Fibroblast of upper back skin (primary cell): ENCODE measurements at places on chromosomes 7 and 10.

GRCh38 chr7:30760514-30761213 lies 8.7 kb downstream of the INMT start:
- DNase-seq, result no peak

GRCh38 chr10:26733750-26734568 lies 36.5 kb downstream of the PDSS1 start:
- no peak for DNase-seq

DNA sequence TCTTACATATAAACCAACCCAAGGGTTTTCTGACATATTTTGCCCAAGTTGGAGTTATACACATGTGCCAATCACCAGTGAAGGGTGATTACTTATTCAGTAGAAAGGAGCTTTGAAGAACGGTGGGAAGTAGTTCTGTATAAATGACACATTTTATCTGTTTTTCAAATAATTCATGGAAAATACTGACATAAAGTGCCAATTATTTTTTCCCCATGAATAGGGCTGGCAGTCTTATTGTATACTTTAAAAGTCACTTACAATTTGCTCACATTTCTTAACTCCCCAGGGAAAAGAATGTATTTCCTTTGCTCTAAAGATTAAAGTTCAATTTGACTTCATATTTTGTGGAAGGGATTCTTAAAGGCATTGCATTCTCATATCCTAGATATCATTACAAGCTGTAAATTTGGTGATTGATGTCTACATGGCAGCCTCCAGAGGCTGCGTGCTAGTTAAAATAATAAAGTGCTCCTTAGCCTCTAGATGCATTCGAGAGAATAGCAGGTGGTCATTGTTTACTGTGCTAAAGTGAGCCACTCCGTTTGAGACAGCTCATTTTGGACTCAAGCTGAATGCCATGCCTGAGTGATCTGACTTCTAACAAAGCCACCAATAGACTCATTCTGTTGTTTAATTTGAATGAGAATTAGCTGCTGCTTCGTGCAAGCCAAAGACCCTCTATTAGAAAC lies 148.8 kb upstream of the NRP1 start:
- no peak for DNase-seq

GRCh38 chr10:114412907-114413797 lies 8.8 kb upstream of the AFAP1L2 start:
- peak; percentile 40 for DNase-seq

- DNase-seq, result peak; percentile 23
Observed at GRCh38 chr7:93442478-93443224, 131.9 kb downstream of the CALCR start.

GRCh38 chr10:88070080-88070880 lies 206.9 kb downstream of the PTEN start:
- peak; percentile 21 for DNase-seq

DNA sequence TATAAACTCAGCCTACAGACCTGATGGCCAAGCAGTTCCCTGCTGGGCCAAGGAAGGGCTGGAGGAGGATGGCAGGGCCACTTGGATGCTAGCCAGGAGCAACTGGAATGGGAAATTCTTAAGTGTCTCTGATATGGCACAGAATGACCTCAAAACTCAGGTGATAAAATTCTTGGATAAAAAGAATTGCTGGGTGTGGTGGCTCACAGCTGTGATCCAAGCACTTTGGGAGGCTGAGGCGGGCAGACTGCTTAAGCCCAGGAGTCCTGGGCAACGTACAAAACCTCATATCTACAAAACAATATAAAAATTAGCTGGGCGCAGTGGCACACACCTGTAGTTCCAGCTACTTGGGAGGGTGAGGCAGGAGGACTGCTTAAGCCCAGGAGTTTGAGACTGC lies 14.0 kb upstream of the PKD1L1 start:
- no peak for DNase-seq

GRCh38 chr10:58174831-58175230 lies 92.9 kb downstream of the IPMK start:
- DNase-seq, result no peak

DNA sequence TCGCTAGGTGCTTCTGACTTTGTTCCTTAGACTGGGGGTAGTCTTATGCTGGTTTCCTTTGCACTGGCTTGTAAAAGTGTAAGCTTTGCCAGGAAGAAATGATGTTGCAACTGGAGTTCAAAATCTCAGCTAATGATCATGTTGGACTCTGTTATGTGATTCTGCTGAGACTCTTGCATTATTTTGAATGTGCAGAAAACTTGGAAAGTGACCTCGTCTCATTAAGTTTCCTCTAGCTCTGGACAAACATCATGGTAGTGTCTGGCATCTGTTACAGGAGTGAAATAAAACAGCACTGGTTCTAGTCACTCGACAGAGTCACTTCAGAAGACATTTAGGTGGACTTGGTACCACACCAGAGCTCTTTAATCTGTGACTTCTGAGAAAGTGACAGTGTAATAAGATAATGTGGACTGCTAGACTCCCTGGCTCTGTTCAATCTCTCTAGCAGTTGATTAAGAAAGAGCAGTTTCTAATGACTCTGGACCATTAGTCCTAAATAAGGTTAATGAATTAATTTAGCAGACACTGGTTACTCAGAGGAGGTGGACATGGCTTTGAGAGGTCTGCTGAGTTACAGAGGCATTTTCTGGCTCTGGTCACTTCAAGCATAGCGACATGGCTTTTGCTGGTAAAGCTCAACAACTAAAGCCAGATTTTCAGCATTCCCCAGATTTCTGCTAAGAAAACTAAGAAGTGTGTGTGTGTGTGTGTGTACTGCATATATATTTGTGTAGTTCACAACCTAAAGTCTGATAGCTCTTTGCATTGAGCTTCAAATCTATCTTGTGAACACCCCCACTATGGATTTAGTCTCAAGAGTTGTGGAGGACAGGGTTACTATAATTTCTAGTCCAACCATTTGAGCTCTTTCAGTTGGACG lies 2.0 kb downstream of the NRP1 start:
- DNase-seq, result peak; percentile 56

- DNase-seq, result no peak
Observed at GRCh38 chr10:127259347-127259746, 63.0 kb upstream of the INSYN2A start.

DNA sequence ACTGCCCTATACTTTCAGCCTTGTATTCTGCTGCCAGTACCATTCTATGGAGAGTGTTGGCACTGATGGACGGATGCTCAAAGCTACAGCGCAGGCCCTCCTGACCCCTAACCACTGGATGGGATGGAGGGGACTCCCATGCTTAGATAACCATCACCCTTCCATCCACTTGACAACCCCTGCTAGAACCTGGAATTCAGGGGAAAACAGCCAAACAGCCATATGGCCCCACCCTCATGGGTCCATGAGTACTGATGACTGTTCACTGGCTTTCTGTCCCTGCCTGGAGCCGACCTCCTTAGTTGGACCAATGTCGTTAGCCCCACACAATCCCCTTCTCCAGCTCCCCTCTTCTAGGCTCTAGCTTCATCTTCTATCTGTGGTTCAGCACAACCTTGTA lies 16.2 kb downstream of the DUSP5 start:
- no peak for DNase-seq

DNA sequence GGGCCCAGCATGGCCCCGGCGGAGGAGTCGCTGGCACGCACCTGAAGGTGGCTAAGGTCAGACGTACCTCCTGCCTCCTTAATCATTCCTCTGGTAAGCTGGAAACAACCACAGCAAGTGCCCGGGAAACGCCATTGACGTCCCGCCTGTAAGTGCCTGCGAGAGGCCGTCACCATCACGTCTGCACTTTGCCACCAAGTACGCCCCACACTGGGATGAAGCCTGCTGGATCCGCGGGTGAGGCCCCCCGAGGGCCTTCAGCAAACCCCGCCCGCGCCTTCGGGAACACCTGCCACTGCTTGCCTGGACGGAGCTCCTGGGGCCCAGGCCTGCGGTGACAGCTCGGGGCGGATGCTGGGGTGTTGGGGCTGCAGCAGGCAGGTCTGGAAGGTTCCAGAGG lies 12.5 kb downstream of the ADGRA1 start:
- DNase-seq, result no peak

DNA sequence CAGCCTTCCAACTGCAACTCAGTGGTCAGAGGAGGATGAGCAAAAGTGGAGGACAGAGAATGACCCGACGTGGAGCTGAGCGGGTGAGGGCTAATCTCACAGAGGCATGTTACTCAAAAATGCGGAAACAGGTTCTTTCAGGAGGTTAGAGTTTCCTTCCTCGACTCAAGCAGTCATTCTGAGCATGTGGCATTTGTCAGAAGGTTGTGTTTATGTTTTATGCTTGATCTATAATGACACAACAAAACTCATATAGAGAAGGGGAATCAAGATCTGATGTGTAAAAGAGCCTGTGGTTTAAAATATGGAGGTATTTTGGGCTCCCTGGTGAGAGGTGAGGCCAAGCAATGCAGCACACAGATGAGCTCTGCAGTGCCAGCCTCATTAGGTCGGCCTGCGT lies 311.4 kb downstream of the ADARB2 start:
- no peak for DNase-seq

DNA sequence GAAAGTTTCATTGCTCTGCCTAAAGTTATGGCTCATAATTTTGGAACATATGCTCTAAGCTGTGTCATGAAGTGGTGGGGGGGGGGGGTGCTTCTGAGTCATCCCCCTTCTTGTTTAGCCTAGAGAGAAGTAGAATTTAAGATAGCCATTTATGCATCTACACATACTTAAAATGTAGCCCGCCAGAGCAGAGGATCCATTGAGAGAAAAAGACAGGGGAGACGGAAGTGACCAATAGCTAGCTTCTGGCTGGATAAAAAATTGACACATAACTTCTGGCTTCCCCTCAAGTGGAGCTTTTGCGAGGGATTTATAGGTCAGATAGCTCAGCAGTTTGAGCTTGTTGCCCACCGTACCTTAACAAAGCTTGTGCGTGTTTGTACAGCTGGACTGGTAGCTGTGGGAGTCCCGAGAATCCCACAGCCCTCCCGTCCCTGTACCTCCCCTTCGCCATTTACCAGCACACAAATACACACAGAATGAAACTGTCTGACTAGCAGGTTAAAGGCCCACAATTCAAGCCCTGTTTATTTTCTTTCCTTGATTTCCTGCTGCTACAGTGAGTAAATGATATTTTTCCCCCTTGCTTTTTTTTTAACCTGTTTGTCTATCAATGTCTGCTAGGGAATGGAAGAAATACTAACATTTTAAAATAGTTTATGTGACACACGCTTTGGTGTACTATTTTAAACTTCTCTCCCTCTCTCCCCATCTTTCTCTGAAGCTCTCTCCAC lies 232.6 kb upstream of the FERD3L start:
- DNase-seq, result peak; percentile 69

- DNase-seq, result peak; percentile 39
Observed at GRCh38 chr7:28296571-28297483, 115.5 kb upstream of the CREB5 start.
